Activated T-cell treated with anti-CD3 and anti-CD28 coated beads, Interleukin-2, amount 50 U/mL, for 48 hours (primary cell): ENCODE measurements at places on chromosomes 16 and 17.

- no peak for DNase-seq
These were observed 25.6 kb downstream of the LRRC75A start for GRCh38 chr17:16466407-16466806.

DNA sequence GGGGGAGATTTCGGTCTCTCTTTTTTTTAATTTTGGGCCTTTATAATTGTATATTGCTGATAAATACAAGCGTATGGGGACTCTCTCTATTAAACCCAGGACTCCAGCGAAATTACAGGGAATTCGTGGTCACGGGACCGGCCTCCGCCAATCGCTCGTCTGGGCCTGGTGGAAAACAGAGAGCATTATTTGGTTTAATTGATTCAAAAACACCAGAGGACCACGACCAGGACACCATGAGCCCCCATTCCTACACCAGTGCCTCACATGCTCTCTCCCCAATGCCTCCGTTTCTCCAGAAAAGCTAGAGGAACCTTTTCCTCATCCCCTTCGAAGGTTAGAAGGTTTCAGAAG is at the start of gene HOXB2:
TSS of gene HOXB2 (minus strand) at position 88 of the 354 bp plus-strand sequence. CDS start 198 bp downstream, outside the sequence.
- no peak for DNase-seq

GRCh38 chr17:81184555-81184954 is 18.5 kb upstream of the AATK start:
- no peak for DNase-seq

DNA sequence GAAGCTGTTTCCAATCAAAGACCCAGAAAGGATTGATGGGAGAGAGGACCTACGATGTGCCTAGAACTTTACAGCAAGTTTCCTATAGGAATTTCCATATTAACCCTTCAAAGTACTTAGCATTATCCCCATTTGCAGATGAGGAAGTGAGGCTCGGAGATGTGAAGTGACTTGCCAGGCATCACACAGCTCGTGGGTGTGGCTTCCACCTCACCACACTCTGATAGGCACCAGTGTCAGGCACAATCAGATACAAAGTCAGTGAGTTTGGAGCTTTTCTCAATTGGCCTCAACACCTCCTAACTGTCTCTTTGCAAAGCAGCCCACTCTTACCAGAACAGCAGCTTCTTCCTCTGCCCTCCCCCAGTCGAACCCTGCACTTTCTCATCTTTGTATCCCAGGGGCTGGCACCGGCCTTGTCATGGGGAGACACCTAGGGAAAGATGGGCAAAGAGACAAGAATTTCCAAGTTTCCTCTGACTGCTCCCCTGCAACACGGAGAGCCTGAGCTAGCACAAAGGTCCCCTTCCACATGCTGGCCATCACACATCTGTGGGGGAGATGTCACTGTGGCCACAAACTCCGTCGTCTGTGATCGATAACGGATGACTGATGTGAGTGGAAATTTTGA is 37.4 kb upstream of the CCL1 start:
- no peak for DNase-seq

DNA sequence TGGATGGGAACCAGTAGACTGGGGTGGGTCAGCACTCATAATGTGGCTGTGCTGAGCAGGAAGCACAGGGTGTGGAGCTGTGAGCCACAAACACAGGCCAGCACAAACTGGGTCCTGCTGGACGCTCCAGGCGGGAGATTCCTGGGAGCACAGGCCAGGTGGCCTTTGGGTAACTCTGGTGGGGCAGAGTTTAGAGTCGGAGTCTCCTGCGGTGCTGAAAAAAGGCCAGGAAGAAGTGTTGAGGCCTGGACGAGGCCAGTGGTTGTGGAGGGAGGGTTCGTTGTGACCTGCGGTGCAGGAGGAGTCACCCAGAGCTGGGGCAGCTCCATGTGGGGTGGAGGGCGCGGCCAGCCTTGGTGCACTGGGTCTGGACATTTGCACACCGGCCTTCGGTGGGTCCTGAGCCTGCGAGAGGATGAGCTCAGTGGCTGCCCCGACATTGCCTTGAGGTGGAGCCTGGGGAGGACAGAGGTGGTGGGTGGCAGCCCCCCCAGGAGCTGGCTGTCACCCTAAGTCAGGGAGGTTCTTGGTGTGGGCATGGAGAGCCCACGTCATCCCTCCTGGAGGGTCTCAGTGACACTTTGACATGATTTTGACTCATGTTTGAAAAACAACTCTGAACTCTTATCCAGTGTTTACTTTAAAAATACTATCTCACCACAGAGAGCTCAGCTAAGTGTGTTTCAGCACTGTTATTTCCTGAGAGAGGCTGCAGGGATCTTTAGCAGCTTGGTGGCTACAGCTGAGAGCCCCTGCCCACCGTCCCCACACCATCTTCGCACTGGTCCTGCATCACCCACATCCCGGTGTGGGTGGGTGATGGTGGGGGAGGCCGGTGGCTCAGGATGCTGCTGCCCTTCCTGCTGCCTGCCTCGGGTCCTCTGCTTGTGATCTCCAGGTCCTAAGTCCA is 98.7 kb downstream of the NPIPB11 start:
- DNase-seq: no peak

- no peak for DNase-seq
These were observed 264.7 kb downstream of the PARN start for GRCh38 chr16:14365200-14365851.

DNA sequence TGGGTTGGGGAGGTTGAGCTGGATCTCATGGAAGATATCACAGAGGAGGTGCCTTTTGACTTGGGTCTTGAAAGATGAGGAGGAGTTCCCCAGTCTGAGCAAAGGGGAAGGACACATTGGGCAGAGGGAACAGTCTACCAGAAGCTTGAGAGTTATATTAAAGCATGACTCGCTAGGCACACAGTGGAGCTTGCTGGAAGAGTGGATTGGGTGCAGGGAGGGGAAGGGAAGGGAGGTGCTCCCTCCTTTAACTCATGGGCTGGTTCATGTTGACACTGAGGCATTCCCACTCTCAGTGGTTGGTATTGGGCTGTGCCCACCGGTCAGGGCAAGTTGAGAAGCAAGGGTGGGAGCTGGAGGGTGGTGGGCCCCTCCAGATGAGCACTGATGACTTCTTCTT is 5.9 kb downstream of the TMEM98 start:
- DNase-seq: no peak

DNA sequence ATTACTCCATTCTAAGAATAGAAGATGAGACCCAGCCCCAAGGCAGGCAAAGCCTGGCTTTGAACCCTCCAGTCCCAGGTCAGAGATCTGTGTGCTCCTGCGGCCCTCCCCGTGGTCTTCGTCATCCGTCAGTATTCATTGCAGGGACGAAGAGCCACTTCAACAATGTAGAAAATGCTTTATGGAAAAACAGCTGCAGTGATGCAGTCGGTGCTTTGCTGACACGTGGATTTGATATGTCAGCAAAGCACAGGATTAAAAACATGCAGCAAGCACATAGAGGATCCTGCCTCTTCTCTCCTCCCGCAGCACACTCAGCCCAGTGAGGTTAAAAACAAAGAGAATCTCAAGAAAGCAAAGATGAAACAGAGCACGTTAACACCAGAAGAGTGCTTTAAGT is 117.1 kb upstream of the AXIN2 start:
- DNase-seq: no peak
